ENCODE measurements at places on chromosomes 16 and 17.

DNA sequence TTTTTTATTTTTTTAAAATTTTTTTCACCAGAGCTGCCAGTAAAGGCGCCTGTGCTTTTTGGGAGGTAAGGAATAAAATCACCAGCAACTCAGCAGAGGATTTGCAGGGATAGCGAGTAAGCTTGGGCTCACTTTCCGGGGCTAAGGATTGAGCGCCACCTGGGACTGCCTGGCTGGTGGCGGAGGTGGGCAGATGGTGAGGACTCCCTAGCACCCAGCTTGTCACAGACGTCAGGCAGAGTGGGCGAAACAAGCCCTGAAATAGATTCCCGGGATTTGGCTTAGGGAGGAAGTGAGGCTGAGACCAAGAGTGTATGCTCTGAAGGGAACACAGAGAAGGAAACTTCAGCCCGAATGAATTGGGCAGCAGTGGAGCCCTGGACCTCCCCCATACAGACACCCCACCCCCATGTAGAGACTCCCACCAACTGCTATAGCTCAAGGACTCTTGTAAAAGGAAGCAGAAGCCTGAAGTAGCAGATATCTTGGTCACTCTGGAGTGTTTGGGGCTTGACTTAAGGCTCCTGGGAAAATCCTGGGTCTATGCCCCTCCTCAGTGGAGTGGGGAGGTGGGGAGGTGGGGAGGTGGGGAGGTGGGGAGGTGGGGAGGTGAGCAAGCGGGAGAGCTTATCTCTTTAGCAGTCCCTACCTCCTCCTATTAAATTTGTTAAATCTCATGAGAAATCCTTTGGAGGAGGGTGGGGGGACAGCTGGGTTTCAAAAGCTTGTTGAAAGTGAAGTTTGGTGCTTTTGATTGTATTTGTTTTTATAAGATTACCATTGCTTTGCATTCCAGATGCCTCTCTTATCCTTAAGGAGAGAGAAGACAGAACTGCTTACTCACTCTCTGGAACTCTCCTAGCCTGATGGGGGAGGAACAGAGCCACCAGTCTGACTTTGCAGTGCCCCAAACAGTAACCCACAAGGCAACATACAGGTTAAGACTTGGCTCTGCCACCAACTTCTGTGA is 8.2 kb downstream of the ARL4D start:
- DNase-seq, result peak; percentile 9

DNA sequence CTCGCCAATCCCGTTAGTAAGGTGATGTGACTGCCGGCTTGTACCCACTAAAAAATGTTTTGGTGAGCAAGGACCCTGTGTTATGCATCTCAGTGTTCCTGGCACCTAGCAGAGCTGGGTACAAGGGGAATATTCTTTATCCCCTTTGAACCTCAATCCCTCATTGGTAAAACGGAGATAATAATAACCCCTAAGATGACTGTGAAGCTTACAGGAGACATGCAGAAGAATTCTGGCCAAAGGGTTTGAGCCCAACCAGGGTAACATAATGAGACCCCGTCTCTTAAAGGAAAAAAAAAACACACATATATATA is 896 bp downstream of the GGA2 start:
- DNase-seq, result no peak

DNA sequence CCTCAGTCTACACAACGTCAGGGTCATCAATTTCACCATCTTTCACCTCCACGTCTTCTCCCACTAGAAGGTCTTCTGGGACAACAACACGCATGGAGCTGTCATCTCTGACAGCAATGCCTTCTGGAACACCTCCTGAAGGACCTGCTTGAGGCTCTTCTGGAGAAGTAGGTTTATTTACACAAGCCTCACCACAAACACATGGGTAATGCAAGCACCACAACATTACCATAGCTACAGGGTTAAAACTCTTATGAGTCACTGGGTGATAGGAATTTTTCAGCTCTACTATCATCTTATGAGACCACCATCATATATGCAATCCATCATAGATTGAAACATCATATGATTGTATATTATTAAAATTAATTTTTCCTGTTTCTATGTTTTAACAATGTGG is 215.4 kb downstream of the CHD9NB start:
- DNase-seq, result no peak

DNA sequence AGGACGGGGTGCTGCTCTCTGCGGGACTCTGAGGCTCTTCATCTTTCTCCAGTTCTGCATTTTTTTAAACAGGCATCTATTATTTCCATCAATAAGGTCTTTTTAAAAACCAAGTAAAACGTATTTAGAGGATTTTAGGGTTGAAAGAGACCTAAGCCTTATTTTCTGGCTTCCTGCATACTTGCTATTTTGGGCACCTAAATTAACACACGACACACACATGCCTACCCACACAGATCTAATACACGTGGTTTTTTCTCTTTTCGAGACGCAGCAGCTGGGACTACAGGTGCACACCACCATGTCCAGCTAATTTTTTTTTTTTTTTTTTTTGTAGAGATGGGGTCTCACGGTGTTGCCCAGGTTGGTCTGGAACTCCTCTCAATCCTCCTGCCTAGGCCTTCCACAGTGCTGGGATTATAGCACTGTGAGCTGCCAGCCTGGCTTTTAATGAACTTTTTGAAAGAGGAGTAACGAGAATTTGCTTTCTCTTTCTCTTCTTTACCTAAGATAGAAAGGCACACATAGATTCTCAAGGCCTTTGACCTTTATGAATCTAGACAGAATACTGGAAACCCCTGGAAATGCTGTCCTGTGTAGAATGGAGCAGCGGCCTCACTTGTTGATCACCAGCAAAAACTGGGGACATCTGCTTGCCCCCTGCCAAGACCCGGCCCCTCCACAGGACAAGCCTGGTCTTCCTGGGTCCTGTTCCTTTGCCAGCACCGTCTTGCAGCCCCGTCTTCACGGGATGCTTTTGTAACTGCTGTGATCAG is 13.8 kb downstream of the DNAAF8 start:
- DNase-seq, result no peak

DNA sequence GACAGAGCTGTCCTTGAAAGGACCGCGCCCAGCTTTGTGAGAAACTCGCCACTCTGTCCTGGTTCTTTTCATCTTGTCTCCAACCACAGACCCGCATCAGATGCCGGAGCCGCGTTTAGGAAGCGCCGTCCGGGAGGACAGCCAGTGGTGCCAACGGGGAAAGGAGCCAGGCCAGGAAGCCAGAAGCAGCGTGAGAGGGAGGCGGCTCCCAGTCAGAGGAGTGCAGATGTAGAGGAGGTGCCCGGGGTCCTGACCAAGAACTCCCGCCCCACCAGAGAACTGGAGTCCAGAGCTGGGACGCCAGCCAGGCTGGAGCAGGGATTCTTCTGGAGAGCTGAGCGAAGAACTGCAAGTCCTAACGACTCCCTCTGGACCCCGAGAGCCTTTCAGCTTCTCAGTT is 49.3 kb upstream of the TNRC6C start:
- no peak for DNase-seq
